ENCODE measurements at places on chromosomes 13 and 19.

DNA sequence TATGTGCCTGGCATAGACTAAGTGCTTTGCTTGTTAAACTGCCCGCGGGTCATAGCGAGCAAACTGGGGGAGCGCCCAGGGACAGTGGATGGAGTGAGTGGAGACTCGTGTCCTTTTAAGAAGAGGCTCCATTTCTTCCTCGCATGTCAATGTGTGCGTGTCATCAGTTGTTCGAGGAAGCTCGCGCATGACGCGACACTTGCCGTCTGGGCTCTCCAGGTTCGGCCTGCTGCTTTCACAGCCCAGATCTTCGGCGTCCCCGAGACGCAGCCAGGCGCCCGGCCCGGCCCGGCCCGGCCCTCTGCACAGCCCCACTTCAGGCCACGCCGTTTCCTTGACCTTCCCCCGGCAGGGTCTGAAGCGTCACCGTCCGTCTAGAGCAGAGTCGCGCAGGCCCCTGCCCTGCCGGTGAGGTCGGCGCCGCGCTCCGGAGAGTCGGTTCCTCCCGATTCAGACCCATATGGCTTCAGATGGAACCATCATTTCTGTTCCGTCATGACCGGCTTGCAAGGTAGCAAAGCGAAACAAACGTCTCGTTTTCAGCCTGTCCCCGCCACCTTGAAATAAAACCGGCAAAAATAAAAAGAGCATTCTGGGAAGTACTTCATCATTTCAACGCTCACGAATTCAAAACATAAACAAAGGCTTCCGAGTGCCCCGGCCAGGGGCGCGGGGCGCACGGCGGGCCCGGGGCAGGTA, 599 bp upstream of the ARHGEF7 start:
- DNase-seq = peak; percentile 35

DNA sequence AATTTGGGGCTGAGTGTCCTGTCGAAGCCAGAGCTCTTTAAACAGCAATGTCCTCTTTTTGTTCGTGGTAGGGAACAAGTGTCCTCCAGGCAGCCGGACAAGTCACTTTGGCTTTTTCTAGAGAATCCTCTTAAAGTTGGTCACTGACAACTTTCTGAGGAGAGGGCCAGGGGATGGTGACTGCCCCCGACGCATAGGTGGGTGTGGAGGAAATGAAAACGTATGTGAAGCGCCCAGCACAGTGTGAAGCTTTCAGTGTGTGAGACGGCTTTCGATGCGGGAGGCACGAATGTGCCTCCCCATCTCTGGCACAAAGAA, 45.8 kb upstream of the ZNF536 start:
- DNase-seq = no peak

DNA sequence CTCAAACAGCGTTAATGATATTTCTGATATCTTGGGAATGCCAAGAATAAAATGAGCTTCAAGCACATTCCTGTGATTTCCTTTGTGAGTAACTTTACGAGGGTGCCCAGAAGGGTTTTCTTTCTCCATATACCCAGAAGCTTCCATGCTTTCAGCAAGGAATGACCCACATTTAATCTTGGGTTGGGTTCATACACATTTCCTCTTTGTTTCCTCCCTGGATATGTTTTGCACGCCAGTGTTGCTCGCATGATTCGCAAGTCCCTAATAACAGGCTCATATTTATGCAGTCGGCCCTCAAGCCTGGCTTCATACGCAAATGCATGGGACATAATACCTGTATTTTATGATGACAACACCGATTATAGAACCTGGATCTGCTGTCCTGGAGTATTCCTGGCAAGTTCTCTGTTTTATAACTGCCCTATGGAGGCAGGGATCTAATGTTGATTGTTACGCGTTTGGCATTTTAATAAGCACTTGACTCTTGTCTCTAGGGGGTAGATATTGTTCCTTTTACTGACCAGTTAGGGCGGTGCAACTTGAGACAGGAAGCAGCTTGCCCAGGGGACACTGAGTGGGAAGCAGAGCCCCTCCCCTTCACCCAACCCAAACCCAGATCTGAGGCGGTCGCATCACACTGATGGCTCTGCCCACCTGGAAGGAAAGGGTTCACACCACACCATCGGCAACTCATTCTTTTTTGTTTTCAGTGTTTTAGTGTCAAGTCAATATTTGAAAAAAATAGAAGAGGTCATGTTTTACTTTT, 220.4 kb upstream of the SOX1 start:
- DNase-seq = peak; percentile 94

DNA sequence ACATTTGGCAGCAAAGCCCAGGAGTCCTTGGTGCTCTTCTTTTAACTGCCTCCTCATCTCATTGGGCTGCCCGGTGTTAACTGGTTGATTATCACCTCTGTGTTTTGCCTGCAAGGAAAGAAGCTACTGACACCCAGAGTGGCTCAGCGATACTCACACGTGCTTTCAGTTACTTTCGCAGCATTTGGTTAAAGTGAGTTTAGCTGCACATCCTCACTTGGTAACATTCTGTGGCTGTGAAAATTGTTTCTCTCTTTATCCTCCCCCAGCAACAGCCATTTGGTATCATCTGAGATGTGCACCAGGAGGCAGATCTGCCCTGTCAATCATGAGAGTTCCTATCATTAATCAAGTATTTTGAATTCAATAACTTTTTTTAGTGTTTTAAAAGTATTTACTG, 44.6 kb upstream of the GPR183 start:
- DNase-seq = no peak

DNA sequence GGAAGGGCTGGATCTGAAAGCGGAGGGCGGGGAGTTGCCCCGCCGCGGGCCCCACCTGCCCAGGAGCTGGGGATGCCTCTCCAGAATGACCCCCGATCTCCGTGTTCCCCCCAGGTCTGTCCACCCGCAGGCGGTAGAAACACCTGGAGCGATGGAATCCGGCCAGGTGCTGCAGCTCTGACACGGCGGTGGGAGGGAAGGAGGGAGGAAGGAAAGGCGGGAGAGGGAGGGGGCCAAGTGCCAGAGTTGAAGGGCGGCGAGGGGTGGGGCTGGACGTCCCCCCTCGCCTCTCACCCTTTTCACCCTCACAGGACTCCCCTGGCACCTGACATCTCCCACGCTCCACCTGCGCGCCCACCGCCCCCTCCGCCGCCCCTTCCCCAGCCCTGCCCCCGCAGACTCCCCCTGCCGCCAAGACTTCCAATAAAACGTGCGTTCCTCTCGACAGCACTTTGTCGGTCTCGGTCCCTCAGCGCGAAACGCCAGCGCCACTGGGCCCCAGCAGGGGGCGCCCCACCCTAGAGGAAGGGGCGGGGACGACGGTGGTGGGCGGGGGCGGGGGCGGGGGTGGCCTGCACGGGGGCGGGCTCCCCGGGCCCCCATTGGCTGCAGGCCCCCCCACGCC, 337 bp upstream of the FXYD7 start:
- DNase-seq = no peak

GRCh38 chr19:39084732-39085080, 538 bp downstream of the ACP7 start:
- DNase-seq = no peak

DNA sequence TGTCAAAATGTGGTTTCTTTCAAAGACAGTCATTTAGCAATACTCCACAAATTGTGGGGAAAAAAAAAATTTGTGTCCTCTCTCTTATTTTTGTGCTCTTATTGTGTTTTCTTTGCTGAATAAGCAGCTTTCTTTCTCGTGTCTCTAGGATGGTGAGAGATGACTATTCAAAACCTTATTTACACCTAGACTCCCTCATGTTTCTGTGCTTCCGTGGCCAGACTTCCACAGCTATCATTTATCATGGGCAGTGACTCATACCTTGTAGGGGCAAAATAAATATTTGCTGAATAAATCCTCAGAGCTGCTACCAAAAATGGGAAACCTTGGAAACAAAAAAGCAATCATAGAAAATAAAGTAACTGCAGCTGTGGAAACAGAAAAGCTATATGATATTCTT, 204.9 kb upstream of the MIR17HG start:
- DNase-seq = peak; percentile 67

DNA sequence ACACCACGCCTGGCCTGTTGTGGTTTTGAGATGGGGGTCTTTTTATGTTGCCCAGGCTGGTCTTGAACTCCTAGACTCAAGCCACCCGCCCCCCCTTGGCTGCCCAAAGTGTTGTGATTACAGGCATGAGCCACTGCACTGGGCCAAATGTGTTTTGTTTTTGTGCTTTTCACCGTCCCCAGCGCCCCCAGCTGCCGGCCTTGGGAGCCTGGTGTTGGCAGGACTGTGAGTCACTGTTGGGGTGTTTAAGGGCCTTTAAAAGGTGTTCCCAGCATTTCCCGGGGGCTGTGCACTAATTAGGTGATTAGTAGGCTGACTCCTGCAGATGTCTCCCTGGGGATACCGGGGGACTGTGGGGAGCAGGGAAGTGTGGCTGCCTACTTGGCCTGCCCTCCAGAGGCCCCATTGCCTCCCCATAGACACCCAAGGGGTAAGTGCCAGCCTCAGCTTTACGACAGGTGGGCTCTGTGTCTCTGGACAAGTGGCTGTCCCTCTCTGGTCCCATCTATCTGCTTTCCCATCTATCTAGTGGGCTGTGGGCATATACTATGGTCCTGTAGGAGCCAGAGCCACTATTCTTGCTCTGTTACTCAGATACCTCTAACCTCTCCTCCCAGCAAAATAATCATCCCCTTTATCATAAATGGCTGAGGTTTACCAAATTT, 11.8 kb upstream of the TLE5 start:
- DNase-seq = no peak

DNA sequence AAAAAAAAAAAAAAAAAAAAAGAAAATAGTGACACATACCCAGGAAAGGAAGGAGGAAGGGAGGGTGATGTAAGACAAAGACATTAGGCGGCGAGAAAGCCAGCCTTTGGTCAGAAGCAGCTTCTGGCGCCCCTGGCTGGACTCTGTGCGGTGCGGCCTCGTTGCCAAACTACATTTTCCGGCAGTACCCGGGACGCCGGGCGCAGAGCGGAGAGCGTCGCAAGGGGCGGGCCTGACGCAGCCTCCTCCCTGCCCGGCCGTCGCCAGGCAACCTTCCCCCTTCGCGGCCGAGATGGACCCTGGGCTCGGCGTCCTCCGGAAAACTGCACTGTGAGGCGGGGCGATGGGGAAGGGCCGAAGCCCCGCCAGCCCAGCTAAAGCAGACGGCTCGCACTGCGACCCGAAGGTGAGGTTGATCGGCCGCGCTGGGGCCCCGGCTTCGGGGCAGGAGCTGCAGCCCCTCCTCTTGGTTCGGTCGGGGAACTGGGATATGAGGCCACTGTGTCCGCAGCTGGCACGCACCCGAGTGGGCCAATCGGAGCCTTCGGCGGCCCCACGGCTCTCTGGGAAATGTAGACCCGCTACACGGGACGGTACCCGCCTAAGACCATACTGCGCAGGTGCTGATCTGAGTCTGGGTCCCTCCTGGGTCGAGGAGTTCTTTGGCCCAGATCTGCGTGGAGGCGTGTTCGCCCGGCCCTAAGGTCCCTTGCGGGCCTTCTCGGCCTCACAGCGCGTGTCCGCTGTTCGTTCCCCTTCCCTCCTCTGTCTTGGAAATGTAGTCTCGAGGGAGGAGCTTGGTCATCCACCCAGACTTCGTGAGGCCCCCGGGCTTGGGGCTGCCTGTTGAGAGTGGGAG, 2.3 kb upstream of the MZF1 start:
- DNase-seq = no peak

- no peak for DNase-seq
These were observed 267.3 kb downstream of the RFC3 start for GRCh38 chr13:34085204-34085603.

DNA sequence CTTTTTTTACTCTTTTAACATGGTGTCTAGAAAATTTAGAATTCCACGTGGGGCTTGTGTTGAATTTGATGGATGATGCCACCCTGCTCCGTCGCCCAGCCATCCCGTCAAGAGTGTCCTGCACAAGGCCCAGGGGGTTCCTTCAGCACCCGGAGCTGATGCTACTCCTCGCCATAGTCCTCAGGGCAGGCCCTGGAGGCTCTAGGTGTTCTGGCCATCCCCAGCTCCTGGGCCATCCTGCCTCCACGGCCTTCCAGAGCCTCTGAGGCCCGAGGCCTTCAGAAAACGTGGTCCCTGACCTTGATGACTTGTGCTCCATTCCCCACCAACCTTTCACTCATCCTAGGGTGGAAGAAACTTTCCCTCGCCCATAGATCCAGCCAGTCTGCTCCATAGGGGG, 3.3 kb downstream of the AKT1S1 start:
- no peak for DNase-seq

DNA sequence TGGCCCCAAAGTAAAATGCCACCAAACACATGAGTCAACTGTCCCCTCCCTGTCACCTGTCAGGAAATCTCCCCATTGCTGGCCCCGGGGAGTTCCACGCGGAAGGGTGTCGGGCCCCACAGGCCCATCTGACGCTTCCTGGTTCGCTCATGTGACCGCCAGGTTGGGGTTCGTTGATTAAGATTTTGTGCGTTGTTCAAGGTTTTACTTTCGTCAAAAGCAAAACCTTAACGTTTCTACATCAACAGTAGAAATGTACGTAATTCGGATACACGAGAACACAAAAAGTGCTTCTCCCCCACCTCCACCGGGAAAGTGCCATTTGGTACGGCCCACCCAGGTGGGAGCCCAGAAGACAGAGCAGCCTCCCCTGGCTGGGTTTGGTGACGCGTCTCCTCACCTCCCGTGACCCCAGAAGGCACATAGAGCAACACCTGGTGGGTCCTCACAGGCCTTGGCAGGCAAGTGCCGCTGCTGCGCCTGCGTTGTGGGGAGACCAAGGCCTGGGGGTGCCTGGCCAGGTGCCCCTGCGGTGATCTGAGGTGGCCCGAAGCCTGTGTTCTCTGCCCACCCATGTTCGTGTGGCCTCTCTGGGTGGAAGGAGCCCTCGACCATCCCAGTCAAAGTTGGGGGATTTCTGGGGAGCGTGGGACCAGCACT, 161.6 kb downstream of the KDM4B start:
- DNase-seq = no peak

DNA sequence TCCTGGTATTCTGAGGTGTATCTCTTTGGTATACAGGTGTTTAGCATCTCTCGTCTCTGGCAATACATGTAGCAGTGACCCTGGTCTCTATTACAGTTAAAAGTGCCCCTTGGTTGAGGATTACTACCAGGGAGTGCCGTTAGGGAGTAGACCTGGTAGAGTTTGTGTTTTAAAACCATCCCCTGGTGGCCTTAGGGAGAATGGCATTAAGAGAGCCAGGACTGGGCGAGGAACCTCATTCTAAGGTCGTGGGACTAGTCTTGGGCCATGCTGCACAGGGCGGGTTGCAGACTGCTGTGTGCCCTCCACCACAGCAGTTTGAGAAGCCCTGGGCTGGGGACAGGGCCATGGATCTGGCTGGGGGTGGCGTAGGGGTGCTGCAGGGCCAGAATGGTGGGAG, 35.0 kb downstream of the B3GLCT start:
- no peak for DNase-seq

- DNase-seq = no peak
These were observed 2.7 kb downstream of the ADGRE5 start for GRCh38 chr19:14383661-14384555.

DNA sequence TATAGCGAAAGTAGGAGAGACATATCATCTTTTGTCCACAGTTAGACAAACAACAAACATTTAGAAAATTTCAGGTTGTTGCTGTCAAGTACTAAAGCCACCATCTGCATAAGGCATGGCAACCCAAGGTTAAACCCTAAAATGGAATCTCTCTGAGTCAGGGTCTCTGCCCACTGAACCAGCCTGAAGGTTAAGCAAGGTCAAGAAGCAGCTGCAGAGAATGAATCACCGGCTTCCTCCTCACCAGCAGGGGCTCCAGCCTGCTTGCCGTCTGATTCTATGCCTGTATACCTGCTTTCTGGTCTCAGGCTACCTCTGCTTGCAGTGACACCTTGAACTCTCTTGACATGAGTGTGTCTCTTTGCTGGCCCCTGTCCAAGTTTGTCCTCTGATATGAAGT, 726.2 kb upstream of the SGCG start:
- DNase-seq = no peak

- no peak for DNase-seq
These were observed 63.9 kb downstream of the GPC6 start for GRCh38 chr13:93290503-93290902.

- no peak for DNase-seq
These were observed 257.3 kb upstream of the SPRY2 start for GRCh38 chr13:80598189-80598588.

All from DMS153 (cell line).